ENCODE measurements at places on chromosomes 2 and 18.
A peak's percentile ranks its signal among the peaks of the same experiment; 100 is the strongest.

- no peak for DNase-seq
Measured at GRCh38 chr2:209451209-209451834, 27.5 kb downstream of the MAP2 start.

GRCh38 chr2:157127249-157128012 lies 130.1 kb upstream of the GALNT5 start:
- DNase-seq: no peak

DNA sequence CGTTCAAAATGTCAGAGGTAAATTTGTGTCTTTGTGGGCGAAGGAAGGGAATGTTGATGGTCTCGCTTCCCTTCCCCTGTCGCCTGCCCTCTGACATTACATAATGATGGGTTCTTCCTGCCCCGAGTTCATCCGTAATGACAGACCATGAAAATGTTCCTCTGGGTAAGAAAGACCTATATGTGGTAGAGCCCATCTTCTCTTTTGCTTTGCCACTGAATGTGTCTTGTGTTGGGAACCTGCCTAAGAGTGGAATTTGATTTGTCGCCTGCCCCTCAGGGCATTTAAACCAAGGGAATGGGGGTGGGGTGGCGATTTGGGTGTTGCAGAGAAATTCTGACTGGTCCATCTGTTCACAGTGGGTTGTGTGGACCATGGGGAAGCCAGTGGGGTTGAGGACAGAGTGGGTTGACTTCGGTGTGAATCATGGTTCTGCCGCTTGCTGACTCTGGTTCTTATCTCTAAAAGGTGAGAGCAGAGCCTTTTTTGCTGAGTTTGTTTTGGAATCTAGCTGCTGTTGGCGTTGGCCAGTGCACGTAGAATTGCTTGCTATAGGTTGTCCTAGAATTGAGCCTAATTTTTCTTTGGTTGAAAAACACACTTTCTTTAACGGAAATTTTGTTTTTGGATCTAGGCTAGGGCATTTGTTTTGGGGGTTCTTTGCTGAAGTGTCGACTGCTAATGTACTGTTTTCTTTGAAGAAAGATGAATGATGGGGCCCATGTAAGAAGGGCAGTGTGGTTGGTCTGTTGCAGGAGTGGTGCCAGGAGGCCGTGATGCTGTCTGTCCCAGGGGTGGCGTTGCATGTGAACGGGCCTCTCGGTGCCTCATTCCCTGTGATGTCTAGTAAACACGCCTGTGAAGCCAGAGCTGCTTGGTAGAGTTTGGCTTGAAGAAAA lies 1.3 kb downstream of the INPP4A start:
- DNase-seq: no peak

GRCh38 chr2:232420463-232421188 lies 14.0 kb downstream of the ALPG start:
- DNase-seq: no peak

DNA sequence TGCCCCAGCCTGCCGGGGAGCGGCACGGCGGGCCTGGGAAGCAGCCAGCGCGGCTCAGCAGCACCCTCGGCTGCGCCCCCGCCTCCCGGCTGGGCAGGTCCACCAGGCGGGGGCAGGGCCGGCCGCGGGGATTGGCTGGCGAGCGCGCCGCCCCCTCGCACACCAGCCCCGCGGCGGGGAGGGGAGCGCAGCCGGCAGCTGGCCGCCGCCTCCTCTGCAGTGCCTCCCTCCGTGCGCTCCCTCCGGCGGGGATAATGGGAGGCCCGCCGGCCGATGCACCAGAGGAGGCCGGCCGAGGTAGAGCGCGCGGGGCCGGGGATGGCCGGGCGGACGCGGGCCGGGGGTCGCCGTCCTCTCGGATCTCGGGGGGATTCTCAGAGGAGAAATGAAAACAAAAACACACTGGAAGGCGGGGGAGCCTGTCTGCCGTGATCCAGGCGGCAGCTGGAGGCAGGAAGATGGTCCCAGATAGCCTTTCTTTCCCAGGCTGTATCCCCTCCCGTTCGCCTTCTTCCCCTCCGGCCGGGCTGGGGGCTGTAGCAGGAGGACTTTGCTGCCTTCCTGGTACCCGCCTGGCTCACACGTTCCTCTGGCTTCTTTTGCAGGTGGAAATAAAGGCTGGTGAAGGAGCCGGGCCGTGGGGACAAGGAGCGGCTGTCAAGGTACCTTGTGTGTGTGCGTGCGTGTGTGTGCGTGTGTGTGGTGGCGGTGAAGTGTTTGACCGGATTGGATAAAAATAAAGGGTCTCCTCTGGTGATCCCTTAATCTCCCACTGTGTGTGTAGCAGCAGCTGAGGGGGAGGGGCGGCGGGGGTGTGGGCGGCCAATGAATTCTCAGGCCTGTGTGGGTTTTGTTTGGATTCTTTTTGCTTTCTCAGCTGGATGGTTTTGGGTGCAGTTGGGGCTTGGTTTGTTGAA lies 18.1 kb downstream of the TET3 start:
- peak; percentile 70 for DNase-seq

All from neural crest cell (in vitro differentiated cells).